ENCODE measurements at places on chromosomes 2 and 18.

DNA sequence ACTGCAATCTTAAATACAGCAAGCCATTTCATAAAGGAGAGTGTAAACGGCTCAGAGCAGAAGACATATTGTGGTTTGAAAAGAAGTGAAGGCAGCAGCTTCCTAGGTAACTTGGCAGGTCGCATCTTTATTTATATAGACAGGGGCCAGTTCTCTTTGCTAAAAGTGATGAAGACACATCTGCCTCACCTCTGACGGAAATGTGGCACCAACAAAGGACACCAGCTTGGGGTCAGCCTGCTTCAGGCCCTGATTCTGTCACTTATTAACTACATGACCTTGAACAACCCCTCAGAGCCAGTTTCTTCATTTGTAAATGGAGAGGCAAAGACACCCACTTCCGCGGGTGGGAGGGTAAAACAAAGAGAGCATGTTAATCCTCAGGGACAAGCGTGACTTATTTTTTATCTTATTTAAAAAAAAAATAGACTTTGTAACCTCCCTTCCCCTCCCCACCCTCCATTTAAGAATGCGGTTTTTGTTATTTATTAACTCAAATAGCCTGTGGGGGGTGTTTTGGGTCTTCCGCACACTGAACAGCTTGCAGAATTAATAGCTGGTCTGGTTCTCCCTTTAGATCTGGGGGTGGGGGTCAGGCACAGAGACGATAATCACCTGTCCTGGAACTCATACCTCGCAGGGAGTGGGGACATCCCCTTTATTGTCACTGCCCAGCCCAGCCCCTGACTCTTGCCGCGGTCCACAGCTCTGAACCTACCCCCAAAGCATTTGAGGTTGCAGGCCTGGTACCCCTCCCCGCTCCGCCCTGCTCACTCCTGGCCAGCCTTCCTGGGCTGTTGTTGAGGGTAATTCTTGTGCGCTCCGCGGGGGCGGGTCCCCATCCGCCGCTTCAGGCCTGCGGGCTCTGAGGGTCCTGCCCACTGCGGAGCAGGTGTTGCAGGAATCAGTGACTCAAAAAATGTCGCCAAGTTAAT lies 64.2 kb upstream of the TMEM17 start:
- H3K27ac ChIP-seq = peak overlapping the region; percentile 91
- H3K27me3 ChIP-seq = no peaks in the 10 kb centered on the region
- H3K4me3 ChIP-seq = peak overlapping the region; percentile 40
- peaks cover 15% of the 10 kb centered on the region for H3K36me3 ChIP-seq
- peaks cover 43% of the 10 kb centered on the region for H3K4me1 ChIP-seq

GRCh38 chr2:237016121-237016915 lies 69.4 kb upstream of the COPS8 start:
- H3K27me3 ChIP-seq = peaks cover 25% of the 10 kb centered on the region
- DNase-seq = no peak
- H3K27ac ChIP-seq = no peak overlapping the region
- no peaks in the 10 kb centered on the region for H3K4me1 ChIP-seq

- H3K36me3 ChIP-seq = no peaks in the 10 kb centered on the region
- no peak for DNase-seq
- no peak overlapping the region for H3K4me3 ChIP-seq
- H3K27ac ChIP-seq = no peak overlapping the region
- no peaks in the 10 kb centered on the region for H3K27me3 ChIP-seq
These were observed 311.7 kb downstream of the SMAD2 start for GRCh38 chr18:47618758-47619157.

GRCh38 chr2:105545730-105546627 lies 147.1 kb upstream of the FHL2 start:
- no peaks in the 10 kb centered on the region for H3K27me3 ChIP-seq
- no peak overlapping the region for H3K4me3 ChIP-seq
- DNase-seq = peak; percentile 46
- H3K27ac ChIP-seq = no peak overlapping the region
- no peaks in the 10 kb centered on the region for H3K36me3 ChIP-seq
- H3K4me1 ChIP-seq = no peaks in the 10 kb centered on the region

DNA sequence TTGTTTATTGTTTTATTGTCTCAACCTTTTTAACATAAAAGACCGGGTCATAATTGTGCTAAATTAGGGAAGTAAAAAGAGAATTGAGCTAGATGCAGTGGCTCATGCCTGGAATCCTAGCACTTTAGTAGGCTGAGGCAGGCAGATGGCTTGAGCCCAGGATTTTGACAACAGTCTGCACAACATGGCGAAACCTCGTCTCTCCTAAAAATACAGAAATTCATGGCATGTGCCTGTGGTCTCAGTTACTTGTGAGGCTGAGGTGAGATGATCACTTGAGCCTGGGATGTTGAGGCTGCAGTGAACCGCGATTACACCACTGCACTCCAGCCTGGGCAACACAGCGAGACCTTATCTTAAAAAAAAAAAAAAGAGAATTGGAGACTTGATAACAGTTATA lies 104.2 kb upstream of the TTC27 start:
- H3K4me1 ChIP-seq = no peaks in the 10 kb centered on the region
- no peak overlapping the region for H3K27ac ChIP-seq
- H3K27me3 ChIP-seq = no peaks in the 10 kb centered on the region
- peaks cover 21% of the 10 kb centered on the region for H3K36me3 ChIP-seq

GRCh38 chr2:84942166-84942565 lies 28.8 kb upstream of the KCMF1 start:
- no peaks in the 10 kb centered on the region for H3K36me3 ChIP-seq
- peaks cover 97% of the 10 kb centered on the region for H3K4me1 ChIP-seq
- H3K27ac ChIP-seq = no peak overlapping the region

GRCh38 chr18:49062832-49063226 lies 112.1 kb upstream of the SMAD7 start:
- no peaks in the 10 kb centered on the region for H3K27me3 ChIP-seq
- no peaks in the 10 kb centered on the region for H3K4me1 ChIP-seq
- no peaks in the 10 kb centered on the region for H3K36me3 ChIP-seq
- DNase-seq = no peak

- H3K36me3 ChIP-seq = peaks cover 36% of the 10 kb centered on the region
- H3K27ac ChIP-seq = no peak overlapping the region
- no peaks in the 10 kb centered on the region for H3K27me3 ChIP-seq
- no peak for DNase-seq
- peaks cover 7% of the 10 kb centered on the region for H3K4me1 ChIP-seq
These were observed 15.3 kb downstream of the NPC1 start for GRCh38 chr18:23570912-23571504.

DNA sequence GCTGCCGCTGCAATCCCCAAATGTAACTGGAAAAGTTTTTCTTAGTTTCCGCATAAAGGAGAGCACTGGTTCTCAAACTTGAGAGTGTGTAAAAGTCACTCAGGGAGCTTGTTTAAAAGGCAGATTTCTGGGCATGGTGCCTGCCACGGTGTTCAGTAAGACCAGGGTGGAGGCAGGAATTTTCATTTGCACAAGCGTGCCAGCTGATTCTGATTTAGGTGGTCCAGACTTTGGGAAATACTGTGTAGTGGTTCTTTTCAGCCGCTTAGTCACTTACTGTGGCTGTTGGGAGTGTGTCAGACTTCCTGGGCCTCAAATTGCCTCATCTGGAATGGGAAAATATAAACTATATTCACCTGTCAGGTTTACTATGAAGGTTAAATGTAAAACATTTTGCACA lies 788 bp downstream of the ARMC9 start:
- H3K4me3 ChIP-seq = peak overlapping the region; percentile 81
- no peaks in the 10 kb centered on the region for H3K36me3 ChIP-seq
- peak overlapping the region; percentile 38 for H3K27ac ChIP-seq
- H3K27me3 ChIP-seq = no peaks in the 10 kb centered on the region
- DNase-seq = no peak

- no peaks in the 10 kb centered on the region for H3K4me1 ChIP-seq
- H3K27me3 ChIP-seq = no peaks in the 10 kb centered on the region
- no peak overlapping the region for H3K4me3 ChIP-seq
- H3K36me3 ChIP-seq = no peaks in the 10 kb centered on the region
- no peak overlapping the region for H3K27ac ChIP-seq
These were observed 469.1 kb downstream of the CBLN2 start for GRCh38 chr18:72075040-72075439.

GRCh38 chr18:23645568-23646175 lies 17.0 kb downstream of the ANKRD29 start:
- no peak overlapping the region for H3K27ac ChIP-seq
- DNase-seq = no peak
- no peak overlapping the region for H3K4me3 ChIP-seq
- H3K36me3 ChIP-seq = no peaks in the 10 kb centered on the region

DNA sequence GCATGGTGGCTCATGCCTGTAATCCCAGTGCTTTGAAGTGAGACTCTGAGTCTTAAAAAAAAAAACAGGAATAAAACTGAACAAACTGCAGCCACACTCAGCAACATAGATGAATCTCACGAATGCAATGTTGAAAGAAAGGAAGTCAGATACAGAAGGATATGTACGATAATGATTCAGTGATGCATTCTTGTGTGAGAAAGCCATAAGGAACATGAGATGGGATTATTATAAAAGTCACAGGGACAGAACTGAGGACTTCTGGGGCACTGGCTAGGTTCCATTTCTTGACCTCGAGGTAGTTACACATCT lies 56.9 kb upstream of the SMAD2 start:
- H3K27ac ChIP-seq = no peak overlapping the region
- H3K4me1 ChIP-seq = no peaks in the 10 kb centered on the region
- DNase-seq = no peak
- H3K4me3 ChIP-seq = no peak overlapping the region

- H3K36me3 ChIP-seq = no peaks in the 10 kb centered on the region
- peak; percentile 26 for DNase-seq
- no peak within 1 kb of the TSS for H3K27ac ChIP-seq
- 0 out of 2 replicates have a peak, but pooled peaks cover 5% of the 10 kb centered on the region for H3K27me3 ChIP-seq
- peaks cover 18% of the 10 kb centered on the region for H3K4me1 ChIP-seq
These were observed at the start of gene CREG2 for GRCh38 chr2:101387151-101387834. TSS of gene CREG2 (minus strand) at chr2:101387503. CDS start at chr2:101387457, 46 bp downstream.

DNA sequence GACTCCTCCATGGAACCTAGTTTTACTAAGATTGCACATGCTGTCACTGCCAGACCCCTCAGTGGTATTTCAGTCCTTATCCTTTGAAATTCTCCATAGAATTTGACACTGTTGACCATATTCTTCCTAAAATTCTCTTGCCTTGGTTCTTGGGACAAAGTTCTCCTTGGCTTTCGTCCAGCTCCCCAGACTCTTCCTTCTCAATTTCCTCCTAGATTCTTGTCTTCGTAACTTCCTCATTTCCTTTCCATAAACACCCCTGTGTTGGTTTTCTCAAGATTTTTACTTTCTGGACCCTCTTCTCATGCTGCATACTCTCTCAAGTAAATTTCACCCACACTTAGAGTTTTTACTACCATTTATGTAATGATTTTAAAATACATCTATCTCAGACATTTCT lies 96.6 kb upstream of the TWSG1 start:
- no peaks in the 10 kb centered on the region for H3K36me3 ChIP-seq
- H3K4me1 ChIP-seq = no peaks in the 10 kb centered on the region
- no peak for DNase-seq
- no peak overlapping the region for H3K4me3 ChIP-seq
- H3K27ac ChIP-seq = no peak overlapping the region

DNA sequence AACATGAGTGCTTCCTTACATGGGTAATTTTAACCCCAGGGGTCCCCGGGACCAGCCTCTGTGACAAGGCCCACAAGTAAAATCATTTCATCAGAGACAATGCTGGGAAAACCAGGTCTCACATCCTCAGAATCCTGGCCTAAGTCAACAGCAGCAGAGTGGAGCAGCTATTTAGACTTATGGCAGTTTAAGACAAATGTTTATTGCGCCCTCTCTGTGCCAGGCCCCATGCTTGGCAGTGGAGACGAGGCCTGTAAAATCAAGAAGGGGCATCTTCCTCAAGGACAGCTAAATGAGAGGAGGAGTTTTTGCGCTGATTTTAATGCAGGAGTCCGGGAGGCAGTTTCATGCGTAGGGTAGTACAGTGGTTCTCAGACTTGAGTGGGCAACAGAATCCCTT lies 56.0 kb upstream of the ACAA2 start:
- no peaks in the 10 kb centered on the region for H3K27me3 ChIP-seq
- H3K4me3 ChIP-seq = no peak overlapping the region
- no peaks in the 10 kb centered on the region for H3K4me1 ChIP-seq
- H3K27ac ChIP-seq = no peak overlapping the region
- H3K36me3 ChIP-seq = no peaks in the 10 kb centered on the region

- H3K4me1 ChIP-seq = peaks cover 8% of the 10 kb centered on the region
- no peak overlapping the region for H3K4me3 ChIP-seq
- DNase-seq = no peak
- H3K27me3 ChIP-seq = no peaks in the 10 kb centered on the region
- H3K36me3 ChIP-seq = no peaks in the 10 kb centered on the region
- H3K27ac ChIP-seq = no peak overlapping the region
These were observed 150.3 kb downstream of the SMAD7 start for GRCh38 chr18:48800466-48800865.

- no peaks in the 10 kb centered on the region for H3K4me1 ChIP-seq
- H3K36me3 ChIP-seq = no peaks in the 10 kb centered on the region
- no peak overlapping the region for H3K27ac ChIP-seq
- H3K27me3 ChIP-seq = no peaks in the 10 kb centered on the region
- no peak overlapping the region for H3K4me3 ChIP-seq
These were observed 1615.3 kb upstream of the ZEB2 start for GRCh38 chr2:146135245-146135644.

DNA sequence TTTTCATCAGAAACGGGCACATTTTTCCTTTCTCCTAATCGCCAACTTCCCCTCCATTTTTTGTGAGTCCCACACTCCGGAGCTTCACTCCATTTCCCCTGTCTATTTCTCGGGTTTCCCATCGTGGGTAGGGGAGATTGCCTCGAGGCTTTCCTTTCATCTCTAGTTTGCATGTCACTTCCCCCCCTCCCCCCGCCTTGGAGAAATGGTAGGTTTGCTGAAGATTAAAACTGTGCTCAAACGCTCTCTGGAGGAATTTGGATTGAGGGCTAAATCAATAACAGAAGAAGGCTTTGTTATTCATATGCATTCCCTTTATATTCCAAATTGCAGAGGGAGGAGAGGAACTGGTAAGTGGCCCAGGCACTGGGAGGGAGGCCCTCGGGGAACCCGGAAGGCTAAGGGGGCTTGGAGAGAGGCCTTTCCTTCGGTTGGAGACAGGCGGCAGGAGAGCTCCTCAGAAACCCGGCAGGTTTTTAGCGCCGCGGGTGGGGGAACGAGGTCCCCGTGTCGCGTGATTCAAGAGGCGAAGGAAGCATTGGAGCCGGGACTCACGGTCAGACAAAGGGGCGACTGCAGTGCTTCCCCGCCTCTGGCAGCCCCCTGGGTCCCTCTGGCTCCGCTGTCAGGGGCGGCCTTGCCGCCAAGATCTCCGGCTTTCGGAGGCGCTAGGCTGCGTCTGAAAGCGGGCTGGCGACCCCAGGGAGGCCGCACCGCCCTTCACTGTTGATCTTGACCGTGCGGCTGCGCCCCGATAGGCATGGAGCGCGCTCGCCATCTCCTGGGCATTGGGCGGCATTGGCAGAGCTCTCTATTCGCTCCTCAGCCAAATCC lies 2.4 kb upstream of the HOXD12 start:
- no peaks in the 10 kb centered on the region for H3K36me3 ChIP-seq
- peaks cover 18% of the 10 kb centered on the region for H3K4me1 ChIP-seq

DNA sequence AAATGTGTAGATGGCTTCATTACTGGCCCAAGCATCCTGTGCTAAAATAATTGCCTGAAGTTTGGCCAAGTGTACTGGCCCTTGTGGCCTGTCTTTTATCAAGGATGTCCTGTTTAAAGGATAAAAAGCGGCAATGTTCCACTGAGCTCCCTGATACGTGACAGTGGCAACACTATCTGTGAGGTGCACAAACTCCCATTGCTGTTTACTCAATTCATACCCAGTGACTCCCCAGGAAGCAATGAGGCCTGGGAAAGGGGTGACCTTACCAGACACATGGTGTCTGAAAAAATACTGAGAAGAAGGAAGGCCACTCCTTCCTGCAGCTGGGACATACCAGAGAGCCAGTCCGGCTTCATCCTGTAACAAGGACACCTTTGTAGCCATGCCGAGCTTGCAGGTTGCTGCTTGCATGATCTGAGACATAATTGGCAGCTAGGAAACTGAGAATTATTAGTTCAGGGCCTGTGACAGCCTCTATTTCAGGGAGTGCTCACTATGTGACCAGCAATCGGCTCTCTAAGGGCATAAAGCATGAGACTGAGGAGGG lies 198.5 kb upstream of the LRATD1 start:
- H3K4me3 ChIP-seq = no peak overlapping the region
- H3K27me3 ChIP-seq = no peaks in the 10 kb centered on the region
- no peaks in the 10 kb centered on the region for H3K36me3 ChIP-seq

Measured in HCT116 (cell line).